ENCODE measurements at places on chromosomes 1 and 21.

DNA sequence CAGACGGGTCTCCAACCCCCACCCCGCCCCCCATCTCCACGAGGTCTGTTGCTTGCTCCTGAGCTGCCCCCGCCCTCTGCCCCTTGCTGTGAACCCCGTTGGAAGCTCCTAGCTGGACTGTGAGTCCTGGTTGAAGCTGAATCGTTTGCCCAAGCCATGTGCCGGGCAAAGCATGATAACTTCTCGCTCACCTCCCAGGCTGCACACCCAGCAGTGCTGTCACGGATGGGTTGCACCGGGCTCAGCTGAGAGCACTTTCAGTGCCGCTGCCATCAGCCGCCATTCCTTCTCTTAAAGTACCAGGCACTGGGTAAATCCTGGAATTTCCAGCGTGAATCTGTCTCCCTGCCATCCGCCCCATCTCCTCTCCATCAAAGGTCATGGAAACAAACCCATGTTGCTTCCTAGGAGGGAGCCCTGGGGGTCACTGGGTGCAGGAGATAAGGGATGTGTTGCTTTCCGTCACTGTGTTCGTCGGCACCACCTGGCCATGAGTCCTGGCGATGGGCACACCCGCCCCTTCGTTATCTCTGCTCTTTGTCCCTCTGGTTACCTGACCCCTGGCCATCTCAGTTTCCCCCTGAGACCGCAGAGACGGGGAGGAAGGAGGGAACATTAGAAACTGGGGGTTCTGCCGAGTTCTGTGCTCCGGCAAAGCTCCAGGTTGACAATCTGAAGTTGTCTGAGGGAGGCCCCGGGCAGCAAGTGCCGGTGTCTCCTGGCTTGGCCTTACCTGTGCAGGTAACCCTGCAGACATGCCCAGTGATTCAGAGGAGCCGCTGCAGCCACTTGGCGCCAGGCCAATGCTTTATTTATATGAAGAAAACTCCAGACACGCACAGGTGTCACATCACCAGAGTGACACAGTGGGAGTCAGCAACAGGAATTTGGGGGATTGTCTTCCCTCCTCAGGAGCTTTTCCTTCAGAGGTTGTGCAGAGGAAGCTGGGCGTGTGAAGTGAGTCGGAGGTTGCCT lies 2.7 kb downstream of the PDE9A start:
- no peak for DNase-seq

- no peak for DNase-seq
These were observed 64.8 kb downstream of the EPHB2 start for GRCh38 chr1:22775478-22775877.

DNA sequence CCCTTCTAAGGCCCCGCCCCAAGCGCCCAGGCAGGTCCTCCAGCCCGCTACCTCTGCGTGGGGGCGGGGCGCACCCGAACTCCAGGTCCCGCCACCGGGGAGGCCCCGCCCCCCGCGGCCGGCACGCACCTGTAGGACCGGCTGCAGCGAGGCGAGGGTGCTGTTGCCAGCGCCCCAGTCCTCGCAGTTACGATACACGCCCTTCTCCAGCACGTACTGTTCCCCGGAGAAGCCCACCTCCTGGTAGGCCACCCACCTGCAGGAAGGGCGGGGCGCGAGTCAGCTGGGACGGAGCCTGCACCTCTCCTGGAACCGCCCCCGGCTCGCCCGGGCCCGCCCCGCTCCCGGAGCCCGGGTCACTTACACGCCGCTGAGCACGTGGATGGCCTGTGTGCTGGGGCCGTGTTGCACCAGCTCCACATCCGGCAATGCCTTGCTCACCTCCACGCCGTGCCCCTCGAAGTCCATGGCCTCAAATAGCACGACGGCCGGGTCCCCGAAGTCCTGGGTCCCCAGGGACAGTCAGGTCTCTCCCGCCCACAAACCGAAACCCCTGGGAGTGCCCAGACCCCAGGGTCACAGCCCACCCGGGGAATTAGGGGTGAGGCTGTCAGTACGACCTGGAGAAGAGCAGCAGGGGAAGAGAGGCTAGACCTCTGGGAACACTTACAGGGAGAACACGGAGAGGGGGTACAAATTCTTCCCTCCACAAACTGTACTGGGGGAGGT lies 17.3 kb downstream of the CRYBG2 start:
- DNase-seq, result no peak

DNA sequence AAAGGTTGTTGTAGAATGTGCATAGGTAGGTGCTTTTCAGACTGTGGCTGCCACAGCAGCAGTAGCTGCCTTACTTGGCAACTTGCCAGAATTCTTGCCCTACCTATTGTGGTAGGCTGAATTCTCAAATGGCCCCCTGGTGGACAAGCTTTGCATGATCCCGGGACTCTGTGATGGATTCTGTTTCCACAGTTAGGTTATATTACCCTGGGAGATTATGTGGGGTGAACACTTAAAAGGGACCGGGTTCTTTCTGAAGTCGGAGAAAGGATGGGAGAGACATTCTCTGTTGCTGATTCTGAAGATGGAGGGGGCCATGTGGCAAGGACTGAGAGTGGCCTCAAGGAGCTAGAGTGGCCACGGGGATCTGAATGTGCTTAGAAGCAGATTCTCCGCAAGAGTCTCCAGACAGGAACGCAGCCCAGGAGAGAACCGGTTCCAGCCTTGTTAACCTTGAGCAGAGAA lies 32.1 kb upstream of the KCNE1 start:
- DNase-seq, result no peak

GRCh38 chr1:149844650-149845255 lies 54.6 kb upstream of the BOLA1 start:
- DNase-seq, result no peak

- no peak for DNase-seq
These were observed 11.3 kb downstream of the IGSF5 start for GRCh38 chr21:39756285-39756684.

- DNase-seq, result no peak
These were observed 55.5 kb upstream of the GALNT2 start for GRCh38 chr1:230011333-230012092.

DNA sequence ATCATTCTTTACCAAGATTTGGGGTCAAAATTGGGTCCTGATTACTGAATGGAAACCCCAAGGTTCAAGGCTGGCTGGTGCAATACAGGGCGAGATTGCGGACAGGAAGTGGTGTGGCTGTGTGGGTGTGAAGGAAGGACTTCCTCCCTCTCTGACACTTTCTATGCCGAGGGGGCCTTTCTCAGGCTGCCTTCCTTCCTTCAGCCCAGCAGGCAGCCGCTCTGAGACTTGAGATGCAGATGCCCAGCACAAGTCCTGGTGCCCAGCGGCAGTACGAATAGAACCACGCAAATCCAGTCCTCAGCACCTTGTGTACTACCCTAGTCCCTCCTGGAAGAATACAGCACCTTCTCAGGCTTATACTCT lies 16.3 kb downstream of the BATF3 start:
- no peak for DNase-seq

- DNase-seq, result no peak
These were observed 1.6 kb upstream of the PTPN7 start for GRCh38 chr1:202162047-202162417.

DNA sequence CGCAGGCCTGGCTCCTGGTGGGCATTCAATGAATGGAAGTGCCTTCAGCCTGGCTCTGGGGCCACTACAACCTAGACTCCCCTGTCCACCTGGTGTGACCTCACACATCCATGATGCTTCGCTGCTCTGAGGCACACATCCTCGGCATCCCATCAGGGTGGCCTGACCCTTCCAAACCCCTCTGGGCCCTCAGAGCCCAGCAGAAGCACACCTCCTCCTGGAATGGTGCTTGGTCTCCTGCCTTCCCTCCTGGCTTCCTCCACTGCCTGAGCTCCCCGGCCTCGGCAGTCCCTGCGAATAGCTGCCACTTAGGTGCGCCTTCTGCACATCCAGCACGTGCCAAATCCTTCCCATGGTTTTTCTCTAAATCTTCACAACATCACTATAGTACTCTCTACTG lies 133.8 kb downstream of the GLIS1 start:
- no peak for DNase-seq

DNA sequence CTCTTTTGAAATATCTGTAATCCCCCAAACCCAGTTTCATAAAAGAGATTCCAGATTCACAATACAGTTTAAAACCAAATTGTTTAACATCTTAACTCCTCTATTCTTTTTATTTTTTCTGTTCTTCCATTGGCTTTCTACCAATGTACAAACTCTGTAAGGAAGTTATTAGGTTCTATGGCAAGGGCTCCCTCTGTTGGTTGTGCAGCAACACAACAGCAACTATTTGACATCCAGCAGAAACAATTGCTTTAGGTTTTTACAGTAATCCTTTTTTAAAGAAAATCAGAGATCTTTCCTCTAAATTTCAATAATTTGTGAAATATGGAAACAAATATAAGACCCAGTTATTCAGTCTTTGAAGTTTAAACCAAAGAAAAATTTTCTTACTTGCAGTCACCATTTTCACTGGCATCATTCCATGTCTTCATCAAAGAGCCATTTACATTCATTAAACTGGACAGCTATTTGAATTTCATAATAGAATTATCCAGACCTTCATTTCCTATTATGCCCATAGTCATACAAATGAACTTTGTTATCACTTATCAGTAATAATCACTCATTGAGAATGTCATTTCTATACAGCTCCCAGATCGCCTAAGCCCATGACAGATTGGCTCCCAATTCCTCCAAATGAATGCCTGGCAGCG lies 46.5 kb upstream of the RNF11 start:
- peak; percentile 61 for DNase-seq

- DNase-seq, result no peak
These were observed 185.6 kb downstream of the RHOU start for GRCh38 chr1:228920831-228921230.

DNA sequence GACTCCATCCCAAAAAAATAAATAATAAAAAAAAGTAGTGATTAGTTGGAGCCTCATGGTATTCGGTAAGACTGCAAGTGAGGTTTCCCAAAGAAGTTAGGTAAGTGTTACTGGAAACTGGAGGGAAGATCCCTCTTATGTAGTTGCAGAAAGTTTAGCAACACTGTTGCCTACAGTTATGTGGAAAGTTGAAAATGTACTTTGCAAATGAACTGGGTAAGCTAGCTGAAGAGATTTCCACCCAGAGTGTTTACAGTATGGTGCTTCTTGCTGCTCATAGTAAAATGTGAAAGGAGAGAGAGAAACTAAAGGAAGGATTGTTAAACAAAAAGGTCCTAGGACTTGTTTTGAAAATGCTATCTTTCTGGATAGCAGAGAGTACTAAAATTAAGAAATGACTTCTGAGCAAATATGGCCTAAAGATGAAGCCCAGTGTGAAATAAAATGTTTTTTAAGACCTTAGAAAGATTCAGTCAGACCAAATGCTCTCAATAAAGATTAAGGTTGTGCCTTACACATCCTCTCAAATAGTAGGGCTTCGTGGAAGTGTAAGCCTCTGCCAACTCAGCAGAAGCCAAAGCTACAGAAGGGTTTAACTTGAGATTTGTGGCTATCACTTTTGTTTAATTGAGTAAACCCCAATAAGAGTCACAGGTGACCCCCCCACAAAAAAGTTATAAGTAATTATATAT lies 31.5 kb downstream of the RPS6KC1 start:
- no peak for DNase-seq

DNA sequence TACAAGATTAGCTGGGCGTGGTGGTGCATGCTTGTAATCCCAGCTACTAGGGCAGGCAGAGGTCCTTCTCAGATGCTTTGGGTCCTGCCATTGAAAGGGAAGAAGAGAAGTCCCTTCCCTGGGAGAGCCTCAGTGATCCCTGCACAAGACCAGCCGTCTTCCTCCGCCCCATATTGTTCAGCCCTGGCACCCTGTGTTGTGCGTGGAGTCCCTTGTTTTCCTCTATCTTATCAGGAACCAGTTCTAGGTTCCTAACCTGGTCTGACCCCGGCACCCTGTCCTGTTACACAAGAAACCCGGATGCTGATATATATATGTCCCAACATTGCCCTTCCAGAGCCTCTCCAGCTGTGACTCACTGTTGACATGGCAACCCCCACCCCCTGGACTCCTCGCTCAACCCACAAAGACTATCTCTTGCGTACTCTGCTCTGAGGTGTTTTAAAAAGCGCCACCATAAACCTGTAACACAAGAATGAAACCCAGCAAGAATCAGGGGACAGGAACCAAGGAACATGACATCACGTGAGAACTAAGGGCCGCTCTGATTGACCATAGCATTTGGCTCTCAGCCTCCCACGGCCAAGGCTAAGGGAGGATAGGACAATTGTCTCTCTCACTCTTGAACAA lies 4.8 kb downstream of the MX2 start:
- DNase-seq, result no peak

DNA sequence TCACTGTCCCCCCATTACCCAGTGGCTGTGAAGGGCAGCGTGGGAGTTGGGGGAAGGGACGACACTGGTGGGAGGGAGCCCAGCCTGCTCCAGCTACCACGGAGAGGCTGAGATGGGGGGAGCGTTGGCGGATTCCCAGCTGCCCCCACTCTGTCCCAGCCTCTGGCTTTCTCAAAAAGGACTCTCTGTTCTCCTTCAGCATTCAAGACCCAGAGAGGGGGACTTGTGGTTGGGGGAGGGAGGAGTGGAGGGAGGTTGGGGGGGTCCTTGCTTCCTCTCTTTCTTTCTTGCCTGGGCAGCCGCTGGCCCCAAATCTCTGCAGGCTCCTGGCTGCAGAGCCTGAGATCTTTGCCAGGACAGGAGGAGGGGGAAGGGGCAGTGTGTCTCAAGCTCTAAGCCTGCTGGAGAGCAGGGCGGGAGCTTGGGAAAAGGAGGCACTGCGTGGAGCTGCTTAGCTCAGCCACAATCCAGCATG lies 2.2 kb downstream of the ATP1A2 start:
- DNase-seq, result peak; percentile 16

GRCh38 chr1:168321945-168322344 lies 41.3 kb downstream of the TBX19 start:
- DNase-seq, result no peak
